ENCODE measurements at places on chromosomes 11 and 22.

DNA sequence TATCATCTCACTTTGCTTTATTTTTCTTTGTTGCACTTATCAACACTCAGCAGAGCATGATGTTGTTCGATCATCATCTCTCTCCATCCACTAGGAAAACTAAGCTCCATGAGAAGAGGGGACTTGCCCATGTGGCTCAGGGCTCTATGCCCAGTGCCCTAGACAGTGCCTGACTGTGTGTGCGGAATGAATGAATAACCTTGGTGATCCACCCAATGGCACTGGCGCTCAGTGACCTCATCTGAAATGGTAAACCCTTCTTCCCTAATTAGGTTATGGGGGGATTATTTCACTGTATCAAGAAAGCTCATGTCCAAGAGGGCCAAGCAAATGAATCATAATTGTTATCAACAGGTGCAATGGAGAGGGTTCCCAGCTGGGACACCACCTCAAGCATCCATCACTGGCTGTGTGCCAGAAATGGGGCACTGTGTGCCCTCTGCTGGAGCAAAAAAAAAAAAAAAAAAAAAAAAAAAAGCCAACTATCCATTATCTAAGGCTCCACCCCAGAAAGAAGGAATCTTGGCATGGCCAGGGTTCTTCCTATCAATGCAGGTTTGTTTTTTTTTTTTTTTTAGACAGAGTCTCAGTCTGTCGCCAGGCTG is 172.6 kb downstream of the LARGE1 start:
- no peak for DNase-seq

DNA sequence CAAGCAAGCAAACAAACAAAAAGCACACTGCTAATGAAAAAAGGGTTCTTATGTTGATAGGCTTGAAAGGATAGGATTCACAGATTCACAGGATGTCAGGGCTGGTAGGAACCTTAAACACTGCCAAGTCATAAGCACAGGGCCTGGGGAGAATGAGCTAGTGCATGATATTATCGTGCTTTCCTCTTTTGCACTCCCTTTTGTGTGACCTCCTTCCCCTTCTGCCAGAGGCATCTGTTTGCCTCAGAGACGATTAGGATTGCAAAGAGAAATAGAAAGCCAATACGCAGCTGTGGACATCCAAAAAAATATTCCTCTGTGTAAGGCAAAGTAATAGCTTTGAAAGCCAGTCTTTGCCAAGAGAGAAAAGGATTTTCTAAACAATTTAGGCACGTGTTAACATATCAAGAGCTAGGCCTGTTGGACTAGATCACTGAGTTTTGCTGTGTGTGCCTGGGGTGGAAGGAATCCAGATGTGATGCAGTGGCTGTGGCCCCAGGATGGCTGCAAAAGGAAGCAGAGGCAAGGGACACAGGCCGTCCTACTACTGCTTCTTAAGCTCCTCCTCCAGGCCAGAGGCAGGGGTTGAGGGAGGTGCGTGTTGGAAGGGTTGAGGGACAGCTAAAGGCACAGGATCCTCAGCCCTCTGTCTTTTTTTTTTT is 30.6 kb downstream of the MCHR1 start:
- DNase-seq = no peak

GRCh38 chr11:774873-775592 is 2.3 kb downstream of the GATD1 start:
- DNase-seq = no peak

- no peak for DNase-seq
Measured at GRCh38 chr11:117789241-117789640, 7.8 kb downstream of the DSCAML1 start.

GRCh38 chr11:28400331-28401100 is 292.3 kb downstream of the METTL15 start:
- no peak for DNase-seq

- no peak for DNase-seq
Measured at GRCh38 chr22:37254209-37254866, 10.3 kb upstream of the RAC2 start.

- no peak for DNase-seq
Measured at GRCh38 chr11:8230178-8230859, 33.4 kb downstream of the LMO1 start.

DNA sequence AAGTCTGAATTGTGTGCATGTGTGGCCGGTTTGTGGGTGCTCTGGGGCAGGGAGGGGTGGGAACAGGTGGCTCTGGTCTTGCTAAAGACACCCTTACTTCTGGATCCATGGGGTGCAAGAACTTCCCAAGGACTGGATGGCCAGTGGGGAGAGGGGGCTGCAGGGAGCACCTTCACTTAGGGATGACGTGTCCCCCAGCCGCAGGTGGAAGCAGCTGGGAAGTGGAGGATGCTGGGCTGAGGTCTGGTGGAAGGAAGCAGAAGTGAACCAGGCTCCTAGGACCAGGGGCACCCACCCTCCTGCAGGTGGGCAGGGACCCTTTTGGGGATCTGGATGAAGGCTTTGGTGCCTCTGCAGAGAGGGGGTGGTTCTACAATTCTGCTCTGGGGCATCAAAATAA is 9.9 kb upstream of the MIEF1 start:
- DNase-seq = no peak

- no peak for DNase-seq
Measured at GRCh38 chr11:133918608-133919260, 38.0 kb downstream of the IGSF9B start.

GRCh38 chr22:49869086-49869830 is 15.6 kb downstream of the ZBED4 start:
- DNase-seq = no peak

DNA sequence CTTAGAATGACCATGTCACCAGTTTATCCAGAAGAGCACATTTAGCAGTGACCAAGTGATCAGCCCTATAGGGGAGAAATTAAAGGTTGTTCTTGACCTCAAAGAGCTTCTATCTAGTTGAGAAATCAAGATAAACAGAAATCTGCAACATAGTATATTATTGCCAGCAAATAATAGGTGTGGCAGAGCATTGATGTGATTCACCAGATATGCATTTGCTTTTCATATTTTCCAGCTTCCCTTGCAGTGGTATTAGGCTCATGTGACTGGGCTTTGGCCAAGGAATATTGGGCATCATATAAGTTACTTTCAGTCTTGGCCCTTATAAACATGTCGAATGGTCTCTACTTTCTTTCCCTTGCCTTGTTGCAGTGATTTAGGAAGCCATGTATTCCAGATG is 34.5 kb downstream of the COMMD9 start:
- DNase-seq = no peak

GRCh38 chr11:35214226-35214770 is 75.3 kb downstream of the CD44 start:
- no peak for DNase-seq
